Astrocyte of the cerebellum (primary cell): ENCODE measurements at places on chromosomes 5 and 9.
A peak's percentile ranks its signal among the peaks of the same experiment; 100 is the strongest.

- DNase-seq: no peak
Observed at GRCh38 chr5:162240734-162241133, 173.2 kb downstream of the GABRG2 start.

GRCh38 chr5:53607886-53608285, 47.4 kb downstream of the NDUFS4 start:
- DNase-seq: peak; percentile 67

DNA sequence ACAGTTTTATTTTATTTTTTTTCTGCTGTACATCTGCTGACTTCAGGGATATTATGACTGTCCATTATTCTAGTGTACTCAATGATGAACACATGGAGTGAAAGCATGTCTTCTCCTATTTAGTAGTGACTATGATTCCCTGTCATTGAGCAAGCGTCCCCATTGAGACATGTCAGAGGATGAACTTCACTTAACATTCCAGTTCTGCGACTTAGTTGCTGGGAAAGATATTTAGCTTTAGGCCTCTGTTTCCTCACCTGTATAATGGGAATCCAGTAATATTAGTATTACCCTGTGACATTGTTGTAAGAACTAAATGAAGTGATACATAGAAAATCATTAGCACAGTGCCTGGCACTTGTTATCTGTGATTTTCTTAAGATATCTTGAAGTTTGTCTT, 144.8 kb upstream of the DHFR start:
- DNase-seq: no peak

- DNase-seq: no peak
Observed at GRCh38 chr5:74304536-74304935, 336.0 kb downstream of the ENC1 start.

DNA sequence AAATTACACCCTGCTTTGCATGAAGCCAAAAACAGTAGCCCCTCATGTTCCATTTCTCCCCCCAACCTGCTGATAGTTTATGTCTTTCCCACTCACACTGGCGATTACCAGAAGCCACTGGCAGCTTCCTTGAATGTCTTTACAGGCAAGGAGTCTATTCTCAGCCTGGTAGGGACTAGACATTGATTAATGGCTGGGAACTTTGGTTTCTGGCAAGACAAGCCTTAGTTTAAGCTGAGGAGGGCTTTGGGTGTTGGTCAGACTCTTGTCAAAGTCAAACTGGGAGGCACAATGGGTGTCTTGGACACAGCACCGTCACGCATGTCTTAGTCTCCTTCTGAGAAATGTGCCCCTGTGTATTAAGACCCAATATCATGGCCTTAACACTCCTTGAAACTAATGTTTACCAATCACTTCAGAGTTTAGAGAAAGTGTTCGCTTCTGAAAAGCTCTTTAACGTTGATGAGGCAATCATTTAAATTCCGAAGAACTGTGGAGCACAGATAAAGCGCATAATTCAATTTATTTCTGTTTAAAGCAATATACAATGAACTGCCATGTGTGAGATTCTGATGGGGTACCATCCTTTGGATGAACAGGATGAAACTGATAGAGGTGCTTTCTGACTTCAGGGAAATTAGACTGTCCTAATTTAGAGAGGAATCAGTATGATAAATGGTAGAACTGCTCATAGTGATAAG, 53.9 kb upstream of the CPEB4 start:
- no peak for DNase-seq

DNA sequence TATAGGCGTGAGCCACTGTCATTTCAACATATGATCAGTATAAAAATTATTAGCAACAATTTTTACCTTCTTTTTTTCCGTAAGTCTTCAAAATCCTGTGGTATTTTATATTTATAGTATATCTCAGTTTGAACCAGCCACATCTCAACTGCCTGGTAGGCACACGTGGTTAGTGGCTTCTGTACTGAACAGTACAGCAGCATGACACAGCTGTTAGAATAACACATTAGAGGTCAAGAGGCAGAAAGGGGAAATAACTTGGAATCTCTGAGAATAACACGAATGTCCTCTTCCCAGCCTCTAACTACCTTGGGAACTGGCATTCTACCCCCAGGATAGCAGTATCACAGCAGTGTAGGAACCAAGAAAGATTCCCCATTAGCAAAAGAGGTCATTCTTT, 108.5 kb upstream of the IQGAP2 start:
- DNase-seq: no peak

- no peak for DNase-seq
Observed at GRCh38 chr5:56633950-56634349, 181.4 kb upstream of the MAP3K1 start.

GRCh38 chr9:72675586-72675985, 154.2 kb downstream of the TMC1 start:
- peak; percentile 62 for DNase-seq
